ENCODE measurements at places on chromosomes 3 and 15.

- peak; percentile 8 for DNase-seq
Observed at GRCh38 chr15:40439461-40439959, 1.2 kb upstream of the BAHD1 start.

DNA sequence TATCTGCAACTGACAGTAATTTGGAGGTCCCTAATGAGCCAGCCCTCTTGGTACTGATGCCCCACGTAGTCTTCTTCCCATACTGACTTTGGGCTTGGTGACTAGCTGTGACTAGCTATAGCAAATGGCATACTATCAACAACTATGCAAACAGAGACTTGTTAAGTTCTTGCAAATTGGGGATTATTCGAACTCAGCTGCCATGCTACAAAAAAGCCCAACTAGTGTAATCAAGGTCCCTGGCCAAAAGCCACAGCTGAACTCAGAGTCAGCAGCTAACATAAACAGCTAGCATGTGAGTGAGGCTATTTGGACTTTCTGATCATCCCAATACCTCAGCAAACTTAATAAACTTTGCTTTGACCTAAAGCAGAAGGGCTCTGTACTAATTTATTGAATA, 121.2 kb upstream of the PLXND1 start:
- DNase-seq, result no peak

DNA sequence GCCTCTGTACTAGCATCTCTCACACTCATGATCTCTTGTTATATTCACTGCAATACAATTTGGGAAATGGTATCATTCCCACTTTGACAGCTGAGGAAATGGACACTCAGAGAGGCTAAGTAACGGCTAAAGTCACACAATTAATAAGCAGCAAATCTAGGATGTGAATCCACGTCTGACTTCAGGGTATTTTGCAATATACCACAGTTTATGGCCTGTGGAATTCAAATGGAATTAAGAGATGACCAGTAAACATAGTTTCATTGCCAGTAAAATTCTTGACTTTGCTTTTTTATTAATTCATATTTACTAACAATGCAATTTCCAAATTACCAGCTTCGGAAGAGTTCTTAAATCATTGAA, 61.1 kb downstream of the CCNL1 start:
- no peak for DNase-seq

DNA sequence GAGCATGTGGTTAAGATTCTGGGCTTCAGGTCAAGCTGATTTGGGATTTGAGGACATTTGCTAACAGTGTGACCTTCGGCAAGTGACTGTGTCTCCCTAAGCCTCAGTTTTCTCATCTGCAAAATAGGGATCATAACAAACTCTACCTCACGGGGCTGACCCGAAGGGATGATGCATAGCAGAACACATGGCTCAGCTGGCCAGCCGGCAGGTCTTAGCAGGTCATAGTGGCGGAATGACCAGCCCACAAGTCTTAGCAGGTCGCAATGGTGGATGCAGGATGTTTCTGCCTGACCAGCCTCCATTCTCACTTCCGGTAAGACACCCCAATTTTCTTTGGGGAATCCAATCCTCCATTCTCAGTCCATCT, 63.3 kb downstream of the IQSEC1 start:
- no peak for DNase-seq

- DNase-seq, result no peak
Observed at GRCh38 chr3:171385086-171385485, 75.1 kb downstream of the TNIK start.

DNA sequence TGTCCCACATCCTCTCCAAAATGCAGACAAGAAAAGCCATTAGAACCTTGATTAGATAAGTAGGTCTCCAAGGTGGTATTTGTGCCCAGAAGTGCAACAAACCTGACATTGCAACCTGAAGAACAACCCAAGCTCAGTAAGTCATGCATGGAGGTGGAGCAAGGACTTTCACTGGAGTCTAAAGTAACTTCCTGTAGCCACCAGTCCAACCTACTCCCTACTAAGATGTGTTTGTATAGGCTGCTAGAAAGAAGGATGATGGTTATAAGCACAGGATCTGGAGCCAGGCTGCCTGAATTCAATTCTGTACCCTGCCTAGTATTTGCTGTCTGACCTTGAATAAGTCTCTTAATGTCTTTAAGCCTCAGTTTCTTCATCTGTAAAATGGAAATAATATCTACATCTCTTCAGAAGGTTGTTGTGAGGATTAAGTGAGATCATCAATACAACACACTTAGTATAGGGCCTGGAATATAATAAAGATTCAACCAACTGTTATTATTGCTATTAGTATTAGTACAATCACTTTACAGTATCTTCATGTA, 32.3 kb downstream of the HDC start:
- DNase-seq, result no peak

DNA sequence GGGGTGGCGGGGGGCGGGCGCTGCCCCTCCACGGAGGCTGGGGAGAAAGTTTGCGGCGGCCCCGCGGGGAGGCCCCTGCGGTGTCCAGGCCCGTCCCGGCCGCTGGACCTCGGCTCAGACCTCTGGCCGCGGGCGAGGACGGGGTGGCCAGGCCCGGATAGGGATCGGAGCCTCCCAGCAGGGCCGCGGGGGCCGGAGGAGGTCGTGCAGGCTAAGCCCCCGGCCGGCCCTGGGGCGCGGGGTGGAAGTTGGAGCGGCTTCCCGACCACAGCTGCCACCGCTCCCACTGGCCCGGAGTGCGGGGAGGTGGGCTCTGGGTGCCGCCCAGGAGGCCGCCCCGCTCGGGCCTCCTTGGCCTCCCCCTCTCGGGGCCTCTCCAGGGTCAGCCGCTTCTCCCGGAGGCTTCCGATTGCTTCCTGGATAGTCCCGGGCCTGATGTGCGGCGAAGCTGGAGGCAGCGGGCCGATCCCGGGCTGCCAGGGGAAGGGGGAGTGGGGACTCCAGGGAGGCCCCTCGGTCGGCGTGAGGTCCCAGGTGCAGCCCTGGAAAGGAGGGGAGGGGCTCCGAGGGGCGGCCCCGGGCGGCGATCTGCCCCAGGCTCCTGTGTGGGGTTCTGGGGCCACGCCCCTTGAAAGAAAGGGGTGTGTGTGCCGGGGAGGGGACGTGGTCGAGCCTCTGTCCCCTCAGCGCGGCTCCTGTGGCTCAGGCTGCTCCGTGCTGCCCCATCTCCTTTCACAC, 907 bp downstream of the PLXNA1 start:
- DNase-seq, result no peak

DNA sequence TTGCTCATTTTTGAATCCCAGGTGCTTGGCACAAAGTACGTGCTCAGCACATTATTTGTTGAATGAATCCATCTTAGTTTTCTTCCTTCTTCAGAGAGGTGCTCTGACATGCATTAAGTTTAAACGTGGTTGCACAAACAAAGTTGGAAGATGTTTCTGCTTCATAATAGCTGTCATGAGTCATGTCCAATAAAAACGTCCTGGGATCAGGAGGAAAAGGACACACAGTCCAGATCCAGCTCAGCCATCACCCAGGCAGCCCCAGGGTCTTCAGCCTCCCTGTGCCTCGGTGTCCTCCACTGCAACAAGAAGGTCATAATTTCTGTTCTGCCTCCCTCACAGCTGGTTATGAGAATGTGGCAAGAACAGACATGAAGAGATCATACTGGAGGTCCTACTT, 55.4 kb downstream of the CCNL1 start:
- no peak for DNase-seq

DNA sequence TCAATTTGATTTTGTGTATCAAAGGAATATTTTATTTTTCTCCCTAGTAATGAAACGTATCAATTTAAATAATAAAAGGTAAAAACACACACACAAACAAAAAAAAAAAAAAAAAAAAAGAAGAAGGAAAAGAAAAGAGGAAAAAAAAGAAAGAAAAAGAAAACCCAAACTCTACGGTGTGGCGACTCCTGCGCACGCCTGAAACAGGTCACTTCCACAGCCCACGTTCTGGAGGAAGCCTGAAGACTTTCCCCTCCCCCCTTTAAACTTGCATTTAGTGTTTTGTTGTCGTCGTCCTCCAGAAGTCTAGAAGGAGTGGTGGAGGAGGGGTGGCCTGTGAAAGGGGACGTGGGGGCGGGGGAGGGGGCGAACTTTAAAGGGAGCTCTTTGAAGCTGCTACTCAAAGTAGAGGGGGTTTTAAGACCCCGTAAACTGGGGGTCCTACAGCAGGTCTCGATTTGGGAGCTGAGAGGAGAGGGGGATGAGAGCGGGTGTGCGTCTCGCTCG, 2.3 kb upstream of the TLE3 start:
- no peak for DNase-seq

DNA sequence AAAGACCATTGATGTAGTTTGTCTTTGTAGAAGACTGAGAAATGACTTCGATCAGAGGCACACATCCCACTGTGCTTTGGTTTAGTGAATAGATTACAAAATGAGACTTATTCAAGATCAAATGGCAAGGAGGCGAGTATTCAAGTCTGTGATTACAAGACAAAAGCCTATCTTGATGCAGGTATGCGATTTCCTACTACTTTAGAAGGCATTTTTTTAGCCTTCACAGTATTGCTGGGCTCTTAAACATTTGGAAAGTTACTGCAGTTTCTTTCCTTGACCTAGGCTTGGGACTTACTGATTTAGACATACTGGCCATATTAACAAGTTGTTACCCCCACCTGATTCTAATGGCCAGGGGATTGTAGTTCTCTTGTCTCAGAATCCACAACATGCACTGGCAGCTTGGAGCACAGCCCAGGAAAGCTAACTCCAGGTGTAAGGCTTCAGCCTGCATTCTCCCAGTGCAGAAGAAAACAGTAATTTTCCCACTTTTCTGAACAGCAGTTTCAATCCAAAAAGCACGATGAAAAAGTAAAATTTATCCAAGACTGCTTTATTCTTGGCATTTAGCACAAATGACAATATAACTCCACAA, 311.6 kb downstream of the EPHA6 start:
- no peak for DNase-seq

DNA sequence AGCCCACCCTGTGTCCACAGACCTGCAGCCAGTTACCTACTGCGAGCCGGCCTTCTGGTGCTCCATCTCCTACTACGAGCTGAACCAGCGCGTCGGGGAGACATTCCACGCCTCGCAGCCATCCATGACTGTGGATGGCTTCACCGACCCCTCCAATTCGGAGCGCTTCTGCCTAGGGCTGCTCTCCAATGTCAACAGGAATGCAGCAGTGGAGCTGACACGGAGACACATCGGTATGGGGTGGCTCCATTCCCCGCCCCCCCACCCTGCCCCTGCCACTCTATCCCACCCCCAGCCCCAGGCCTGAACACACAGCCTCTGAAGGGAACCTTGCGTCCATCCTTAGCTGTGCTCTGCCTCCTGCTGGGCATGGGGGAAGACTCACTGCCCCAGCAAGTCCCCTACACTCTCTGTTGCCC, 73.2 kb downstream of the AAGAB start:
- no peak for DNase-seq

GRCh38 chr3:112793326-112794081, 53.2 kb downstream of the CD200R1L start:
- DNase-seq, result no peak

GRCh38 chr3:155673421-155673820, 71.5 kb downstream of the PLCH1 start:
- DNase-seq, result no peak

DNA sequence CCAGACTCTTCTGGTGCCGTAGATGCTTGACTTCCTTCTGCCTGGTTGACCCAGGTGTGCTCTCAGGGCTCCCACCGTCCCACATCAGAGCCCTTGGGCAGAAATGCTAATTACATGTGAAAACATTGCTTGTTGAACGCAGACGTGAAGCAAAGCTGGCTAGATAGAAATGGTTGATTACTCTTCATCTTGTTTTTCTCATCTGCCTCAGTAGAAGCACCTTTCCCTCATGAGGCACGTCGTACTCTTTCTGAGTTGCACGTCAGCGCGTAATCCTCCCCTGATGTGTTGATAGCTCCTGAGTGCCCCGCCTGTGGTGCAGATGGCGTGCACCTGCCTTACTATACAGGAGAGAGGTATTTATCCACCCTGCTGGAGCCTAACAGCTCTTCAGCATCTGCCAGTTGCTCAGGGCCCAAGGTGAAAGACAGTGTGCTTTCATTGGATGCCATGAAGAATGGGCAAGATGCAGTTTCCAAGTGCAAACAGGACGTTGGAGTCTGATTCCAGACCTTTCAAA, 18.1 kb downstream of the MAP6D1 start:
- no peak for DNase-seq

GRCh38 chr3:186038360-186038759, 70.5 kb downstream of the ETV5 start:
- DNase-seq, result no peak

DNA sequence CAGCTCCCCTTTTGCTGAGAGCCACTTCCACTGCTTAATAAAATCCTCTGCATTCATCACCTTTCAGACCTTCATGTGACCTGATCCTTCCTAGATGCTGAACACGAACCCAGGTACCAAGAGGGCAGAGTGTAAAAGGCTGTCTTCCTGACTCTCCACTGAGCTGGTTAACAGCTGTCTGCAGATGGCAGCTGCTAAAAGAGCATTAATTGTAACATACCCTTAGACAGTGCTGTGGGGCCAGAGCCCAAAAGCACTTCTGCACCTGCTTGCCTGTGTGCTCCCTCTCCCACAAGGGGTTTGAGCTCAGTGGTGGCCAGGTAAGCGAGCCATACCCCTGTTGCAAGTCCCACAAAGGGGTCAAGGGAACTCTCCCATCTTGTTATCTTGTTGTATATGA, 187.3 kb downstream of the UBE2E2 start:
- DNase-seq, result no peak

- no peak for DNase-seq
Observed at GRCh38 chr3:160695915-160696327, 19.0 kb downstream of the ARL14 start.

DNA sequence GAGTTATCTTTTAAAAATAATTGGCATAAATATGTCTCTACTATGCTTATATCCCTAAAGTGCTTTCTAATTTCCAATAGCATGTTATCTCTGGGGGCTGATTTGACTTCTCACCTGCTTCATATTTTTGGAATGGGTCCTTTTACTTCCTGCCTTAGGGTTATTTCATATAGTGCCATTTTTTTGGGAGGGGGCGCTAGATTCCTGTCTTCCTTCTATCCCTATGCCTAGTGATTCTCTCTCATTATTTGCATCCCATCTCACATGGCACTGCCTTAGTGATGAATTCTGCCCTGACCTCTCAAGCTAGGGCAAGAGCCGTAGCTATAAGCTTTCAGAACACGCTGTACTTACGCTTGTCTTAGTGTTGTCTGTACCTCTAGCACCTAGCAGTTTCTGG, 150.3 kb upstream of the SLITRK3 start:
- no peak for DNase-seq

- DNase-seq, result no peak
Observed at GRCh38 chr3:195467641-195468390, 25.0 kb upstream of the ACAP2 start.

DNA sequence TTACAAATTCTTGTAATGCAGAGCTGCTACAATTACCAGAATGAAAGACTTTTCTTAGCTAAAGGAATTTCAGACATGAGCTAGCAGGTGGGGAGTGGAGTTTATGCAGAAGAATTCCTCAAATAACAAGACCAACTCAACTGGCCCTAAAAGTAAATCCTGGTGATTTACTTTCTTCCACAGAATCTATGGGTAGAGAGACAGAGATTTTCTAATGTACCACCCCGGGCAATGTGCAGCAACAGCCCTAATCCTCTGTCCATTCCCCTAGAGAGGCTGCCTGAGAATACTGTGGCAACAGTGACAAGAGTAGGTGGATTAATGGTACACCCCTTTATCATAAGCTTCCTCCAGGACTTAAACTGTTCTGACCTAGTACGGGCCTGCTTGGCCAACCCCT, 55.2 kb downstream of the AQR start:
- no peak for DNase-seq
